ENCODE measurements at places on chromosomes 12 and 14. TPM values are rescaled to one million over a fixed set of nuclear protein-coding genes. Genes with fewer than 3 reads are reported as not detected.

Gene TMEM132D
- 0.92 TPM for total RNA-seq

GRCh38 chr12:56221232-56221756 is 428 bp downstream of the RNF41 start:
- peak; percentile 58 for DNase-seq

DNA sequence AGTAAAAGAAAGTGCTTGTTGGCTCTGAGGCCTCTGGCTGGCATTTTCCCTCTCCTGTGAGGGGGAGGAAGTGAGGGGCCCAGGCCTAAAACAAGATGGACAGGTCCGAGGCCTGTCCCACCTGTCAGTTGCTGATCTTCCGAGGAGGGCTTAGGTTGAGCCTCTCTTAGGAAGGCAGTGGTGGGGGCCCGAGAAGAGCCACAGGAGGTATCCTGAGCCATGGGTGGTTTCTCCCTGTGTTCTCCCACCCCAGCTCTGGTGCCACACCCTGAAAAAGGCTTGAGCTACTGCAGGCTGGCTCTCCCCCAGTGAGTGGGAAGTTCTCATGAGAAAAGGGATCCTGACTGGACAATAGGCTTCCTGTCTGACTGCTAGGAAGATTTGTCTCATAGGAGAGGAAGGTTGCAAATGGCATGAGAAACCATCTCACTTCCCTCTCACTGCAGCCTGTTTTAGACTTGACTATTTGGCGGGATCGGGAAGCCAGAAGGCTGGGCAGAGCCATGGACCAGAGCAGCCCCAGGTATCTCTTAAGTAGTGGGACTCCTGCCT is 72.1 kb upstream of the SRSF5 start:
- no peak for DNase-seq

DNA sequence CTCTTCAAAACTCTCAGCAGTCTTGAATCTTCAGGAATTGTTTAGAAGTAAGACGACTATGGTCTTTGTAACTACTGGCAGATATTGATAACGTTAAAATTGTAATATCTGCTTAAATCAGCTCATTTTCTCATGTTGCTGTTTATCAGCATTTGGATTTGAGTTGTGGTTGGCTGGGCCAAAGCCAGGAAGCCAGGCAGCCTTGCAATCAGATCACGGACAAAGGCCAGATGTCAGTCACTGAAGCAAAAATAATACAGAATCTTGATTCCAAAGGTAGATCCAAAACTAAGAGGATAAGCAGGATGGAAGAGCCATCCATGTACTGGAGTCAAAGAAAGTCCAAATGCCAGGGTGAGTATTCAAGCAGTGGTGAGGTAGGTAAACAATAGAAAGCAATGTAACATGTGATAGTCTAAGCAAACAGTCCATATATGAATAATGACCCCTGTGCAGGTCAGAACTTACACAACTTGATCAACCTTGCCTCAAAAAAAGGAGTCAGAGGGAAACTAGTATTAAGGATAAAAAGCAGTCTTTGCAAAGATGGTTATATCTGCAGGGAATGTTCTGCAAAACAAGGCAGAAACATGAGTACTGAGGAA is 95.8 kb upstream of the RAP1B start:
- DNase-seq: no peak

- no peak for DNase-seq
Measured at GRCh38 chr12:66945189-66945817, 266.4 kb upstream of the GRIP1 start.

- DNase-seq: no peak
Measured at GRCh38 chr12:24483732-24484131, 465.2 kb downstream of the BCAT1 start.
